ENCODE measurements at places on chromosomes 7 and 10.
A peak's percentile ranks its signal among the peaks of the same experiment; 100 is the strongest.

DNA sequence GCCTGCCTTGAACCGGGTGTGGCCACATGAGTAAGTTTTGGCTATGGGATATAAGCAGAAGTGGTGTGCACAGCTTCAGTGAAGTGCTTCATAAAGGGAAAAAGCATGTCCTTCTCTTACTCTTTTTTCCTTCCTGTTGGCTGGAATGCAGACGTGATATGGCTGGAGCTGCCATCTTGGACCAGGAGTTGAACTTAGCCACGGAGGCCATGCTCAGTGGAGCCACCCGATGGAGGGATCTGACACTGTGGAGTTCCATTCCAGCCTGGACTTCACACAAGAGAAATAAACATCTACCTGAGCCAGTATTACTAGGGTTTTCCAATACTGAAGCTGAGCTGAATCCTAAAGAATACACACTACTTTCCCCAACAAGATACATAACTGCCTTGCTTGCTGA, 52.3 kb downstream of the CCDC3 start:
- DNase-seq = no peak

GRCh38 chr7:11436773-11437524, 395.0 kb downstream of the THSD7A start:
- no peak for DNase-seq

- no peak for DNase-seq
Measured at GRCh38 chr10:29869593-29869992, 189.8 kb downstream of the JCAD start.

GRCh38 chr7:130960208-130960988, 226.4 kb upstream of the KLF14 start:
- no peak for DNase-seq

- DNase-seq = peak; percentile 51
Measured at GRCh38 chr7:5636914-5637313, 144.5 kb downstream of the RNF216 start.

GRCh38 chr7:77935652-77936348, 137.2 kb downstream of the PHTF2 start:
- DNase-seq = no peak

DNA sequence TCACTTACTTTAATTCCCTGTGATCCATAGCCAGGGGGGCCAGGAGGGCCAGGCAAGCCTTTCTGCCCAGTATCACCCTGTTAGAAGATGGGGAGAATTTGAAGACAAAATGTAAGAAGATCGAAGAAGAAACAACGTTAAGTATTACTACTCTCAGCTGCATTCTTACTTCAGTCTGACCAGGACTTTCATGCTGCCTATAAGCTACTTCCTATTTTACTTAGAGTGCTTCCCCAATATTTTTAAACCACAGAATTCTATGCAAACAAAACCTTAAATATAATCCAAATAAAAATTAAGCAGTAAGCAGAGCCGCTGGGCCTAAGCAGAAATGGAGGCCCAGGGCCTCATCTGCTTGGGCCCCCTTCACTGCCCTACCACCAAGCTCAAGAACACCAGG, 117.8 kb downstream of the COL28A1 start:
- no peak for DNase-seq

- no peak for DNase-seq
Measured at GRCh38 chr7:28411876-28412662, at the start of gene CREB5. TSS of gene CREB5 (plus strand) at chr7:28412518. CDS start at chr7:28412915, 397 bp downstream.

DNA sequence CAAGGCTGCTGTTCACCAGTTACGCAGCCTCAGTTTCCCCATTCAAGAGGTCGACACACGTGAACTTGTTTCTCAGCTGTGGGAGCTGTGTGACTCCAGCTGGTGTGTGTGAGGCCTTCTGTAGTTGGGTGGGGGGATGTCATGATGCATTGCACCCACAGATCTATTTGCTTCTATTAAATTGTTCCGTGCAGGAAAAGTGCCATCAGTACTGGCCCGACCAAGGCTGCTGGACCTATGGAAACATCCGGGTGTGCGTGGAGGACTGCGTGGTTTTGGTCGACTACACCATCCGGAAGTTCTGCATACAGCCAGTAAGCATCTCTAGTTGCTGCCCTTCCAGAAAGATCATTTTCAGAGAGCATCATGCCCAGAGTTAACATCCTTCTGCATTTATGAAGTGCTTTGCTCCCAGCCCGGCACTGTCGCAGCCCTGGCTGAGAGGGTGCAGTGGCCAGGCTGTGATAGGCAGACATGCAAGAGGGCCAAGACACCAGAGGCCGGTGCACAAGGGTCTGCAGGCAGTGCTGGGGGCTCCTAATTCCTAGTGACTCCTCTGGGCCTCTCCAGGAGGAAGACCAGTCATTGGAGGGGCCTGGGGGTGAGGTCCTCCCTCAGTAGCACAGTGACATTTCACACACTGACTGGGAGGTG, 60.2 kb downstream of the MKI67 start:
- no peak for DNase-seq

DNA sequence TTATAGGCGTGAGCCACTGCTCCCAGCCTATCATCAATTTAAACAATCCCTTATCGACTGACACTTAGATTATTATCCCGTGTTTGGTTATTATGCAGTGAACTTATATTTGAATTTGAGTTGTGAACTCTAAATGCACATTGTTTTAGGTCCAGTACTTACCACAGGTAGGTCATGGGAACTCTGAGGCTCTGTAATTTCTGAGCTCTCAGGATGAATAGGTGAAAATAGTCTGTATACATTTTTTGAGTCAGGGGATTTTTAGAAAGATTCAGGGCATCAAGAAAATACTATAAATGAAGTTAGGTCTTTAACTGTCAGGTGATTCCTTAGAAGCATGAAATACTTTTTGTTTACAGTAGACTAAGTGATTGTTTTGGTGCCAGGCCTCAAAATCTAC, 8.8 kb downstream of the CCDC136 start:
- no peak for DNase-seq

GRCh38 chr7:97078023-97078969, 39.2 kb upstream of the SDHAF3 start:
- DNase-seq = no peak

DNA sequence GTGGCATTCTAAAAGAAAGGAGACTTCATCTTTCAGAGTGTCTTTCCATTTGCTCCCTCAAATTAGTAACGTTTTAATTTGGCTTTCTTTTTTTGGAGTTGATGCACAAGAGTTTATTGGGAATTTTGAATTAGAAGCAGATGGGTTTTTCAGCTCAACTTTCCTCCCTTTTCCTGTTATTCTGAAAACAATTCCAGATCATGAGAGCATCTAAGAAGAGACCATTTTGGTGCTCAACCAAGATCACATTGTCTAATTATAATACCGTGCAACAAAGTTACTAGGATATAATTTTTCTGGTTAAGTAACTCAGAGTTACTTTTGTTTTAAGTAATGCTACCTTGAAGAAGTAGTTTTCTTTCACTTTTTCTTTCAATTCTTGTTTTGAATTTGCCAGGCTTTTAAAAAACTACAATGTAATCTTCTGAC, 396.6 kb upstream of the KLF6 start:
- DNase-seq = no peak

- no peak for DNase-seq
Measured at GRCh38 chr10:113782367-113782766, 30.9 kb downstream of the PLEKHS1 start.

DNA sequence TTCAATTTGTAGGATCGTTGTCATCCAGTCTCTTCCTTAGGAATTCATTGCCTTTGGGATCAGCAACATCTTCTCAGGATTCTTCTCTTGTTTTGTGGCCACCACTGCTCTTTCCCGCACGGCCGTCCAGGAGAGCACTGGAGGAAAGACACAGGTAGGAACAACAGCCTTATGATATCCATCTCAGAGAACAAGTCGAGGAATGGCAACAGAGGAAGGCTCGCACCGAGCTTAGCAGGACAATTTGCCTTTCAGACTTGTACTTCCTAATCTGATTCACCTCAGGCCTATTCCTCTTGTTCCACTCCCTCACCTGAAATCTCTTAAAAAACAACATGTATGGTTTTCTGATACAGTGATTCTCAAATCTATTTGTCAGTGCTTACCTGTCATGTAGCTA, 29.5 kb downstream of the SLC26A4 start:
- no peak for DNase-seq

DNA sequence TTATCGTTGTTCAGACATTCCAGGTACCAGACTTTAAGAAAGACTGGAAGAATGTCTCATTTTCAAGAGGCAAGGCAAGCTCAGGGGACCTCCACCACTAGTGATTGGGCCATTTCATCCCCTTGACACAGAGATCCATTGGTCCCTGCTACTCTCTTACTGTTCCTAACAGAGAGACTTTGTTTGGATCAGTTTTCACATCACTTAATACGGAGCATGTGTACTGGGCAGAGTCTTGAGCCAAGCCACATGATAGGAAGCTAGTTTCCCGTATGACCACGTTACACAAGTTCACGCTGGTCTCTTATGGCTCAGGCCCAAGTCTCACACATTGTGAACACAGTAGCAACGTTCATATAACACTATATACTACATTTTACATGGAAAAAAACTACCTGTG, 269.9 kb downstream of the BAMBI start:
- no peak for DNase-seq

- DNase-seq = no peak
Measured at GRCh38 chr7:56229631-56230030, 113.4 kb upstream of the NUPR2 start.

DNA sequence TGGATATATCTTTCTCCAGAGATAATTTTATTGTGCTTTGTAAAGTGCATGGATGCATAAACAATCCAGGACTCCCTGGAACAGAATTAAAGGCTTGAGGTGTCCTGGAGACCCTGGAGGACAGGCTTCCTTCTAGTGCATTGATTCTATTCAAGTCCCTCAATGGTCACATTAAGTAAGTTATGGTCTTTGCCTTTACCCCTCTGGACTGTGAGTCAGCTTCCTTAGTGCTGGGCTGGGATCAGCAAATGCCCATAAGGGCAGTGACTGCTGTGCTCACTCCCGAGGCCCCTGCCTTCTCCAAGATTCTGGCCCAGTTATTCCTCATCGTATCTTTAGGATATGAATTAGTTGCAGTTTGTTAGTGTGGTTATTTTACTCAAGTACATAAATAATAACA, 178.7 kb upstream of the PRSS58 start:
- no peak for DNase-seq

DNA sequence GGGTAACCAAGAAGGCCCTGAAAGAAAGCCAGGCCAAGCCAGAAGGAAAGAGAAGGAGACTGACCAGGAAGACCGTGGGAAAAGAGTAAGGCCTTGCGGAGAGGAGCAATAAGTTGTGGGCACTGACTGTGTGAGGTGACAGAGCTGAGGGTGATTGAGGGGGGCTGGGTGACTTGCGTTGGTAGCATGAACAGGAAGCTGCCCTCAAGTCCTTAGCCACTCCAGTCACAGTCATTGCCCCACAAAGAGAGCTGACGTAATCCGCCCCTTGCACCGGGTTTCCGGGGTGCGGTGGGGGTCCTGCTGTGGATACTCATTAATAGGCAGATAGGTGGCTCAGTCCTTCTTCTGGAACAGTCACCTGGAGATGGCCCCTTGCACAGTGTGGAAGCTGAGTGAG, 16.1 kb upstream of the DMBT1 start:
- DNase-seq = no peak

Data from GDM1 (cell line).